ENCODE measurements at places on chromosomes 6 and 20.

DNA sequence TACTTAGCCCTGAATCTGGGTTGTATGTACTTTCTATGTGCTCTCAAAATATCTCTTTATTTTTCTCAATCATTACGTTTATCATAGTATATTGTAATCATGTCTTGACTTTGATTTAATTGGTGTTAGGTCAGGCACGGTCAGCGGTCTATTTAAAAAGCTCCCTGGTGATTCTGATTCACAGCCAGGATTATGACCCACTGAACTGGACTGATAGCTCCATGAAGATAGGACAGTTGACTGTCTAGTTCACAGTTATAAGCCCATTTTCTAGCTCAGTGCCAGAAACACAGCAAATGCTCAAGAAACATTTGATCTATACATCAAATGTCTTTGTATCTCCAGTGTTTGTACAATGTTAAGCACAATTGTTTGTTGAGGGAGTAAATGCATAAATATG, 111.5 kb upstream of the CCN2 start:
- DNase-seq, result no peak

- DNase-seq, result no peak
These were observed 3.3 kb downstream of the KCNS1 start for GRCh38 chr20:45097485-45098102.

- DNase-seq, result no peak
These were observed 38.6 kb downstream of the LMBRD1 start for GRCh38 chr6:69758214-69758613.

DNA sequence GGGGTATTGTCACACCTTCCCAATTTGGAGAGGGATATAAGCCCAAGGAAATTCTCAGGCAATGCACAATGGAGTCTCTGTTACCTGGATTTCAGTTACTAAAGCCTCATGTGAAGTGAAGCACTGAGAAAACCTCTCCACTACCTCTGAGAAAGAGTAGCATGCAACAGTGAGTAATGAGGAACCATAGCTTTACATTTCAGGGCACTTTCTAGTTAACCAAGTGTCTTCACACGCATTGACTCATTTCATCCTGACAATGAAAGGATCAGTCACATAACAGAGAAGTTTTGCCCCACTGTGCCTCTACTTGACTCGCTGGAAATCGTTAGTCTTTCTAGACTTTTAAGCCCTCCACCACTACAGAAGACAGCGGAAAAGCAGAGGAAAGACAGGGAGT, 86.2 kb upstream of the ARID1B start:
- no peak for DNase-seq

- no peak for DNase-seq
These were observed 11.3 kb downstream of the GABRR1 start for GRCh38 chr6:89205819-89206218.

- no peak for DNase-seq
These were observed 104.0 kb downstream of the BANF2 start for GRCh38 chr20:17803765-17804164.

DNA sequence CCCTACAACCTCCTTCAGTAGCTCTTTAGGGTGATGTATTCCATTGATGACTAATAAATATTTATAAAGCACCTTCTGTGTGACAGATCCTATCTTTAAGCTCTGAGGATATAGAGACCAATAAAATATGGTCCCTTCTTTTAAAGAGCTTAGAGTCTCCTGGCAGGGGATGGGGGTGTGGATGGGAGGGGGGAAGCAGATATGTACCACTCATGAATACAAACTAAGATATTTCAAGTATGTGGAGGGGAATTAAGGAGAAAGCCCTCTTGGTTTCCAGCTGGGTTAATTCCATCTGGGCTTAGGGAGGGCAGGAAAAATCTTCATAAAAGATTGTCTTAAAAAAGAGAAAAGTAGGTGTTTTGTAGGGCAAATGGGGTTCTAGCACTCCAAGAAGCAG, 21.6 kb upstream of the FBXO9 start:
- no peak for DNase-seq

GRCh38 chr6:56292505-56293181, 45.3 kb upstream of the COL21A1 start:
- peak; percentile 12 for DNase-seq

DNA sequence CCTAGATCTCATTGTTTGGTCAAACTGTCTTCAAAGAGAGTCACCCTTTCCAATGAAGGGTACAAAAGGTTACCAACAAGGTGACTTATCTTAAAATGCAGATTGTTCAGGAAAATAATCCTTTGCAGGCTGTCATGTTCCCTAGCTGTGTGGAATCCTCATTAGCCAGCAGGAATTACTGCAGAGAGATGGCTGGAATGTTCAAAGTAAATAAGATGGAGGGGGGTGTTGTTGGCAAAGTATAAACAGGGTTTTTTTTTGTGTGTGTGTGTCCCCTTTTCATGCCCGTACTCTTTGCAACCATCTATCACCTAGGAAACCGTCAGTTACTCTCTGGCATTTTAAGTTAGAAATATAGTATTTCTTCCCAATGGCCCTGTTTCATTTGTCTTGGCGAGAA, 6.5 kb downstream of the NEDD9 start:
- no peak for DNase-seq

DNA sequence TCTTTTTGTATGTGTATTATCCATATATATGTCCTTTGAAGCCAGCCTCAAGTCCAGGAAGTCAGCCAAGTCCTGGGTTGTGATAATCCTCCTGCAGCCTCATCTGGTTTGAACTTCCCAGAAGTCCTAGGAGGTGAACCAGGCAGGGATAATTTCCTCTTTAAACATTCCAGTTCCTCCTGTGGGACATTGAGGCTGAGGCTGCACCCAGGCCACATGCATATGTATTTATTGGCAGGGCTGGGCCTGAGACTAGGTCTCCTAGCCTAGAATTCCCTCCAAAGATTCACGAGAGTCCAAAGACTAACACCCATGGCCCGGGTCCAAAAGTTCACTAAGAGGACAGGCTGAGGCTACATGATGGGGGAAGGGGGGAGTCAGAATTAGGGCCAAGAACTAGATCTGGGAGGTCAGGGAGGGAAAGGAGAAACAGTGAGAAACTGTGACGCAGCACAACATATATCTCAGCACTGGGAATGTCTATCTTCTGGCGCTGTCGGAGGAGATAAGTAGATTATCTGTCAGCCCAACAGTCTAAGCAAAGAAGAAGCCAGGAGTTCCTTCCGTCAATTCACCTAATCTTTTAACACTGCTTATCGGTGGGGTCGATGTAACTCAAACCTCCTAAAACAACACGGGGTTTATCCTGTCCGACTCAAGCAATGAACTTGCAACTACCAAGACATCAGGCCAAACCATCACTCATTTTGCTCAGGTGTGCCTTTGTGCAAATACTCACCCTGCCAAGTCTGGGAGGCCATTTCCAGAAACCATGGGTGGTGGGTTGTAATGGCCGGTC, 43.3 kb downstream of the SNX5 start:
- no peak for DNase-seq

DNA sequence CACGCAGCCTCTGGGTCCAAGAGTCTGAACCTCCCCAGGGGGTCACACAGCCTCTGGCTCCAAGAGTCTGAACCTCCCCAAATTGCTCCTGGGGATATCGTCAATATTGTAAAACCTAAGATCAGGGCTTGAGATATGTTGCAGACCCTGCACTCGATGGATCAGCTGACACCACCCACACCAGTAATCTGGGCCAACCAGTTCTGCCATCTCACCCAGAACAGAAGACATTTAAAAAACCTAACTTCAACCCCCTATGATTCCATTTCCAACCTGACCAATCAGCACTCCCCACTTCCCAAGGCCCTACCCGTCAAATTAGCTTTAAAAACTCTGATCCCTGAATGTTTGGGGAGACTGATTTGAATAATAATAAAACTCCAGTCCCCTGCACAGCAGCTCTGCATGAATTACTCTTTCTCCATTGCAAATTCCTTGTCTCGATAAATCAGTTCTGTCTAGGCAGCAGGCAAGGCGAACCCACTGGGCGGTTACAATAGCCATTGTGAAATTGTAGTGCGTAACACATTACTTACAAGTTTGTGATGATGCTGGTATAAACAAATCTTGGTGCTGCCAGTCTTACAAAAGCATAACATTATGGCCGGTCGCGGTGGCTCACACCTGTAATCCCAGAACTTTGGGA, 32.4 kb upstream of the FAM135A start:
- DNase-seq, result no peak

GRCh38 chr20:38748861-38749149, 545 bp downstream of the ACTR5 start:
- no peak for DNase-seq

GRCh38 chr6:79384845-79385244, 150.4 kb upstream of the HMGN3 start:
- DNase-seq, result no peak

DNA sequence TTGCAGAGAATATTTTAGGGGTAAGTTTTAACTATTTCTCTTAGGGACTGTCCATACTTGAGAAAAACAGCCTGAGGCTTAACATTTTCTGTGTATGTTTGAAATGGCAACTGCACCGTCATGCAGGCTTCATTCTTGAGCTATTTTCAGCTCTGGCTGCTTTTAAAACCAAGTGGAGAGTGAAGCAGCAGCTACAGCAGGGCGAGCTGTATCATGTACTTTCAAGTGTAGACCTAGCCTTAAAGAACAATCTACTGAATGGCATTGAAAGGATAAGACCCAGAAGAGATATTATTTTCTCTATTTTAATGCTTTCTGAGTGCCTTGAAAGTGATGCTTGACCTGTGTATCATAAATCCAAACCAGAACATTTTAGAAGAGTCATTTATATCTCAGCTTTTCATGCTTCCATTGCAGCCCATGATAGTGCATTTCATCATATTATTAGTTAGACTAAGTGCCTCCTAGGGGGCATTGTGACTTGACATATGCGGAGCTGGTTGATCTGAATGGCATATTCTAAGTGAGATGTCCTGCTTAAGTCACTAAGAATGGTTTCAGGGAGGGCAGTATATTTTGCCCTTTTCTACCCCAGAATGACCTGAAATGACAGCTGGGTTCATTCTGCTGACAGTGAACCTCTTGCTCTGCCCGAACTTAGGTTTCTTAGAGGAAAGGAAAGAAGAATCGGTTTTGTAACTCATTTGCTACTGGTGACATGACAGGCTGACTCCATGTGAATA, 85.3 kb downstream of the NKAIN2 start:
- DNase-seq, result no peak

DNA sequence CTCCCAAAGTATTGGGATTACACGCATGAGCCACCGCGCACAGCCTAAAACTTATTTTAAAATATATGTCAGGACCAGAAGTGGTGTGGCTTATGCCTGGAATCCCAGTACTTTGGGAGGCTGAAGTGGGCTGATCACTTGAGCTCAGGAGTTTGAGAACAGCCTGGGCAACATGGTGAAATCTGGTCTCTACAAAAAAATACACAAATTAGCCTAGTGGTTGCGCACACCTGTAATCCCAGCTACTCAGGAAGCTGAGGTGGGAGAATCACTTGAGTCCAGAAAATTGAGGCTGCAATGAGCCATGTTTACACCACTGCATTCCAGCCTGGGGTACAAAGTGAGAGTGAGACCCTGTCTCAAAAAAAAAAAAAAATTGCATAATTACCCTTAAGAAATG, 13.7 kb downstream of the PXT1 start:
- DNase-seq, result no peak

- no peak for DNase-seq
These were observed 628.8 kb upstream of the CITED2 start for GRCh38 chr6:140003217-140003616.

GRCh38 chr20:59468831-59469230, 135.5 kb upstream of the PHACTR3 start:
- DNase-seq, result no peak

DNA sequence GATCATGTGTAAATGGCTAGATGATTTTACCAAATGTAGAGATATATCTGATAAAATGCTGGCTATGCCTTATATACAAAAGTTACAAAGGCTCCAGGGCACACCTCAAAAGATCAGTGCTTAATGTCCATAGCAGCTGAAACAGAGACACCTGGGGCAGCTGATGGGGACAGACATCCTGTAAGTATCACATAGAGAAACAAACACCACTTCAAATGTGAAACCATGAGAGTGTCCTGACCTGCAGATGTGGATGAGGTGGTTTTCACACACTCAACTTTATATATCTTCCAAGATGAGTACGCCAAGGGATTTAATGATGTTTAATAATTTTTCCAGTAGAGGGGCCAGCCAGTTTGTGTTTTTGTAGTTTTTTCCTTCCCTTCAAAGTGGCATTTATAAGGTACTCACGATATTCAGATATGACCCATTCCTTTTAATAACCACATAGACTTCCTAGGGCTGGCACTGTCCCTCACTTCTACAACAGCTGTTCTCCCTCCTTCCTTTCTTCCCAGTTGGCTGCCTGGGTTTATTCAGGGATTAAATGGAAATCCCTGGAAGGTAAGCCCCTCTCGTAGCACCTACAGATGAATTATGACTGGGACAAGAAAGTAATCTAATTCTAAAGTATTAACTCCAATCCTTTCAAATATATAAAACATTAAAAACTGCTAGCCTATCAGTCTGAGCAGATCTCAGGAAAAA, 50.3 kb upstream of the MCM9 start:
- DNase-seq, result no peak

DNA sequence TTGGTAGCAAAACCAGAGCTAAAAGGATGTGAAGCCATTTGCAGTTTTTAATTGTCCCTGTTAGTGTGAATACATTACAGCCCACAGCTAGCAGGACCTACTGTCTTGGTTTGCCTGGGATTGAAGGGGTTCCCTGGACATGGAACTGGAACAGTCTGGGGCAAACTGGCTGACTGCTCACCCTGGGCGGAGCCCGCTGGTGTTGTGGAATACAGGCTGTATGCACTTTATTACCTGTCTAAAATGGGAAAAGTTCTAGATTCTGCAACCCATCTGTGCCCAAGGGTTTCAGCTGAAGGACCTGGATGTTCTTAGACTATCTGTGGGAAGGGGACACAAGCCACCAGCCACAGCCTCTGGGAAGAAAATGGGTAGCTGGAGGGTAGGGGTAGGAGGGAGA, 12.2 kb upstream of the CDKN1A start:
- no peak for DNase-seq

- no peak for DNase-seq
These were observed 61.2 kb downstream of the IGF2R start for GRCh38 chr6:160030103-160030502.

GRCh38 chr6:113980937-113981554, 10.1 kb upstream of the HDAC2 start:
- DNase-seq, result no peak
